ENCODE measurements at places on chromosomes 13 and 19.

GRCh38 chr19:32254509-32254890, 90.9 kb upstream of the ZNF507 start:
- no peak for DNase-seq

- no peak for DNase-seq
These were observed 1.8 kb downstream of the MBD3 start for GRCh38 chr19:1590641-1591397.

DNA sequence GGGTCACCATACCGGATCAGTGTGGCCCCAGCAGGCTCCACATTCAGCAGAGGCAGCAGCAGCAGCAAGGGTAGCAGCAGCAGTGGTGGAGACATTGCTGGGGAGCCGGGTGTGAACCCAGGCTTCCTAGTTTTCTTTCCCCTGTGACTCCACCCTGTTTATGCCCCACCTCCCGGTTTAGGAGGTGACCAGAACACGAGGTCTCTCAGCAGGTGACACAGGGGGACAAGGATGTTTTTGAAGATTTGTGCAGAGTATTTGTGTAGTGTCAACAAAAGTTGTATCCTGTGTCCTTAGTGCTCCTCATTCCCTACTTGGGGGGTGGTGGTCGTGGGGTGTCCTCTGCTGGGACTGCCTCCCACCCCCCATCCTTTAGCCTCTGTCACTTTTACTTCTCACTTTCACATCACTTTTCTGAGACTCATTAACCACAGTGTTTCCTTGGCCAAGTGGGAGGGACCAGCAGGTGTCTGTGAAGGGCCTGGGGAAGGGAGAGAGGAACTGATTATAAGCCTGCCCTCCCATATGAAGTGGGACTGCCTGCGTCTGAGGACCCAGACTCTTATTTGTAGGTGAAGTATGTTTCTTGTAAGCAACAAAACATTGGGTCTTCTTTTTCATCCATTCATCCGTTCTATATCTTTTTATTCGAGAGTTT, 15.6 kb upstream of the KCNC3 start:
- no peak for DNase-seq

DNA sequence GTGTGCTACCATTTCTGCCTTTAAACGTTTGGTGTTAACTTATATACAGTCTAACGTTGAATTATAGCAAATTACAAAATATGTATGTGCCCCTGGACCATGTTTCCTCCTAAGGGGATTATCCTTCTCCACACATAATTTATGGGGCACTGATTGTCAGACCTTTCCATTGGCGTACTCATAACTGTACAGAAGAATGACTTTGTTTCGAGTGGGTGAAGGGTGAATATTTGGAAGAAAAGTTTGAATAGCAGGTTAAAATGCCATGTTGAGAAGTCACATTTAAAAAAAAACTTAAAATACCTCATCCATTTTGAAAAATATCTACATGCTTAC, 58.8 kb downstream of the SLC10A2 start:
- no peak for DNase-seq

DNA sequence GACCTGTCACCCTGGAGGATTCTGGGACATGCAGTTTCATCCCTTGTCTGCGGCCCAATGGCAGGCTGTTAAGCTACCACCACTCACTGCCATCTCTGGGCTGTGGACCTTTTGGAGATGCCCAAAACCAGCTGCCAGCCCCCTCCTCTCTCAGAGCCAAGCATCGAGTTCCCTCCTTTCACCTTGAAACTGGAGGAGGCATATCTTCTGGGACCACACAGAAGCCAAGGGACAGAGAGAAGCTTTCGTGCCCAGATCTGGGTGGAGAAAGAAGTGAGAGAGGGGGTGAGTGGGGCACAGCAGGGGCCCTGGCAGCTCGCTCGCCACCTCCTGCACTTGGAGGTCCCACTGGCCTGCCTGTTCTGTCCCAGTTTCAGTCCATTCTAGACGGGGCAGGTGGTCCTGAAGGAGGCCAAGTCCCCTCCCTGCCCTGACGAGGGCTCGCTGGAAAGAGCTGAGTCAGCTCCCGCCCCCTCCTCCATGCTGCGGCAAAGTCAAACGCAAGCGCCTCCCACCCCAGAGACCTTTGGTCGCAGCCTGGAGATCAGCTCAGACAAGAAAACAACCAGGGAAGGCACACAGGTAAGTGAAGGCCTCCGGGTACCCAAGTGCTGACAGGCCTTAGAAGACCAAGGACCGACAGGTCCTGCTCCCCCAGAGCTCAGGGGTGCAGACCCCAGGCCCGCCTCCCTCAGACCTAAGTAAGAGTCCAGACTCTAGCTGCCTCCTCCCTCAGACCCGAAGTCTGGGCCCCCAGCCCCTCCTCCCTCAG, 3.8 kb downstream of the BCAT2 start:
- no peak for DNase-seq

DNA sequence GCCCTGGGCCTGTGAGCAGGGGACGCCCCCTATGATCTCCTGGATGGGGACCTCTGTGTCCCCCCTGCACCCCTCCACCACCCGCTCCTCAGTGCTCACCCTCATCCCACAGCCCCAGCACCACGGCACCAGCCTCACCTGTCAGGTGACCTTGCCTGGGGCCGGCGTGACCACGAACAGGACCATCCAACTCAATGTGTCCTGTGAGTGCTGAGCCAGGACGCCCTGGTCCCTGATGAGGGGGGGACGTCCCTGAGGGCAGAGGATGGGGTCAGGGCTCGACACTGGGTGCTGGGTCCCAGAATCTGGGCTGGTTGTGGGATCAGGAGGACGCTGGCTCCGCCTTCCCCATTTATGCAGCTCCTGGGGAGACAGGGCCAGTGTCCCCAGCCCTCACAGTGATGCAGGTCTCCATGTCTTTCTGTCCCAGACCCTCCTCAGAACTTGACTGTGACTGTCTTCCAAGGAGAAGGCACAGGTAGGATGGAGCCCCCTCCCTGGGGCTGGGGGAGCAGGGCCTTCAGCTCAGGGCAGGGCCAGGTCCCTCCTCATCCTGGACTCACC, 2.5 kb downstream of the SIGLEC7 start:
- DNase-seq: no peak

DNA sequence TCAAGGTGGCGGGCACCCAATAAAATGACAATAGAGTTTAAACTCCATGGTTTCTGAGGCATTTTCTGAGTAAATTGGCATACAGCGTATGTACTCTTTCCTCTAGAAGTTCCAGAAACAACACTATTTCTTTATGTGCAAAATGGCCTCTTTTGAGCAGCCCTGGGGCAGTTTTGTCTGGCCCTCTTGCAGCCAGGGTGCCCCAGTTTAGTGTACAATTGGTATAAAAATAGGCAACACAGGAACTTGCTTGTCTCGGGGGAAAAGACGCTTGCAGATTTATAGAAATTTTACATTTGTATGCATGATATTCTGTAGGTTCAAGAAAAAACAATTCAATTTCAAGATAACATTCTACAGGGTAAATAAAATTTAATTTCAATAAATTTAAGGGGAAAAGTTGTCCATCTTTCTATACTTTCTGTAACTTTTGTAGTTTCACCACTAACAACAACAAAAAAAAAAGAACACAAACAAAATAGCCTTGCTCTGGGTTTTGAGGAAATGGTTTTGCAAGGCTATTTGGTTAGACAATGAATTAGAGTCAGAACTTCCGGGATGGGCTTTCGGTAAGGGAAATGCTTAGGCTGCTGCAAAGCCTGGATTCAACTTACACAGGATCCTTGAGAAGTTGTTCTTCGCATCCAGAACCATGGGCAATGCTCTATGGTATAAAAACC, 45.3 kb downstream of the LRCH1 start:
- DNase-seq: no peak

- no peak for DNase-seq
These were observed 52.8 kb downstream of the COL4A2 start for GRCh38 chr13:110359840-110360301.

DNA sequence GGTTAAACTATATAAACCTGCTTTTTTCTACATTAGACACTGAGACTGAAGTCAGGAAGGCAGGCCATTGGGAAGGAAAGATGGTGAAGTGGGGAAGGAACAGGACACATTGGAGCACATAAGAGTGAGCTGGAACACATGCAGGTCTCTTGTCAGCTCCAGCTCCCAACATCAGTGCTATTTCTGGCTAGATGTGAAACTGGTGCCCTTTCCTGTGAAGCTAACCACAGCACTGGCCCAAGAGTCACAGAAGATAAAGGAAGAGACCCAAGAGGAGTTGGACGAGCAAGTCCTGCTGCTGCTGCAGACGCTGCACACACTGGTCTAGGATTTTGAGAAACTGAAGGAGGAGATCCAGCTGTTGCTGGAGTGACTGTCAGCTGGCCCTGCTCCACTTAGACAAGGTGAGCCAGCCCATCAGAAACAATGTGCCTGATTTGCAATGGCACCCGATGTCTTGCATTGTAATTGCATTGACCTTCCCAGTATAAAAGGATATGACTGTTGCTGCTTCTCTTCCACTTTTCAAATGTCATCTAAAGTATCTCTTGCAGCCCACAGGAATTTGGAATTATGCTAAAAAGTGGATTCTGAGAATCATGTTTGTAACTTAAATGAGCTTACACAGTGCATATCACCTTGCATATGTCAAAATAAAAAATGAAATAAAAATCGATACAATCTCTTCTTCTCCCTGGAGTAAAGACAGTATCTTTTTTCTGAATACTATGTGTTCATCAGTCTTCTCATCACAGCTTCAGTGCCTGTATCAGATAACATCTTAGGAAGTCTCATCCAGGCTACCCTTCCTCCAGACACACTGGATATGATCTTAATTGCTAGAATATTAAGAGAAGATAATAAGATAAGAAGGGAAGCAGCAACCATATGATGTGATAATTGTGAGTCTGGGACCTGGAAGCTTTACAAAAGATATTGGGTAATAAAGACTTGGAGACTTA, 230.7 kb upstream of the SPRY2 start:
- DNase-seq: no peak

DNA sequence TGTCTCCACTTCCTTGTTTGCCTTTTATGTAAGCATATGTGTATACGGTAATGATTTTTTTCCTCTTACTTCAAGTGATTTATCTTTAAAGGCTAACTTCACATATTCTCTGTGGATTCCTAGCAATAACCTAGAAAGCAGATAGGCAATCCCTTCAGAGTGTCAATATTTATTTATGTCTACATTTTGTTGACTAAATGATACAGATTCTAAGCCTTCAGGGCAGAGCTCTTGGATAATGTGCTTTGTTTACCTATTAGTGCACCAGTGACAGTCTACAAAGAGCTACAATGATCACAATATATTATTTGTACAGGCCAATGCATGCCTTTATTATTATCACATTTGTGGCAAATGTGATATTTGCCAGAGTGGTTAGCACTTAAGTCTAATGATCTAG, 406.2 kb downstream of the EFNB2 start:
- DNase-seq: no peak

DNA sequence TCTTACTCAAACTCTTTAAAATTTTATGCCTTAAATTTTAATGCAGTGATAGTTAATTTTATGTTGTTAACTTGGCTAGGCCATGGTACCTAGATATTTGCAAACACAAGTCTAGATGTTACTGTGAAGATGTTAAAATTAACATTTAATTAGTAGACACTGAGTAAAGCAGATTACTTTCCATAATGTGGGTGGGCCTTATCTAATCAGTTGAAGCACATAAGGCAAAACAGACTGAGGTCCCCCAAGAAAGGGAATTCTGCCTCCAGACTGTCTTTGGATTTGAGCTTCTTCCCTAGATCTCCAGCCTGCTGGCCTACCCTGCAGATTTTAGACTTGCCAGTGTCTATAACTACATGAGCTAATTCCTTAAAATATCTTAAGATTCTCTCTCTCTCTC, 294.0 kb downstream of the ENOX1 start:
- no peak for DNase-seq

DNA sequence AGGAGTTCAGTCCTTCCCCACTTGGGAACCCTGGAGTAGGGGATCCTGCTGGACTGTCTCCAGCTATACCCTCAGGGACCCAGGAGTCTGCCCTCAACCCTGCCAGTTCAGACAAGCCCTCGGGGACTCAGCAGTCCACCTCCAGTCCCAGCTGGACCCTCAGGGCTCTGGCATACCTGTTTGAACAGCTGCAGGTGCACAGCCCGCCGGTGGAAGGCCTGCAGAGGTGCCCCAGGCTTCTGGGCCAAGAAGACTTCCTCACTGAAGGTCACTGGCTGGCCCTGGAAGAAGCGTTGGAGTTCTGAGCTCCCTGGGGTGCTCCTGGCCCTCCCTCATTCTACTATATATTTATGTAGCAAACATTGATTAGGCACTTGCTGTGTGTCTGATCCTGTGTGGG, 8.6 kb downstream of the CRB3 start:
- DNase-seq: no peak

GRCh38 chr13:77219401-77219800, 107.5 kb downstream of the MYCBP2 start:
- DNase-seq: no peak

DNA sequence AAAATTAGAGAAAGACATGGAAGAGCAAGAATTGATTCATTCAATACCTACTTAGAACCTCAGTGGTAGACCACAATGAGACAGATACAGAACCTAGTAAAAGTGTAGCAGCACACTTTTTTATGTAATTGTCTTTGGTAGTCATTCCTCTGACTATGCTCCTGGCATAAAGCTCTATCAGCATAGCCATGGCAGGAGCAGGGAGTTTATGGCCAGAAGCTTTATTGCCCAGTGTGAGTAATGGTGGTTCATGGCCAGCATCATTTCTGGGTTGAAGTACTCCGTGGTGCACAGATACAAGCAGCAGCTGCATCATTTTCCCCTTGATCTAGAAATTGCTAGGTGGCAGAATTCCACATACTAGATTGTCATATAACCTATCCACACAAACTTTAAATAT, 352.6 kb downstream of the TBC1D4 start:
- DNase-seq: no peak

- DNase-seq: no peak
These were observed at the start of gene CDC34 for GRCh38 chr19:531753-532560. TSS of gene CDC34 (plus strand) at chr19:531760. CDS start at chr19:531932, 172 bp downstream.

DNA sequence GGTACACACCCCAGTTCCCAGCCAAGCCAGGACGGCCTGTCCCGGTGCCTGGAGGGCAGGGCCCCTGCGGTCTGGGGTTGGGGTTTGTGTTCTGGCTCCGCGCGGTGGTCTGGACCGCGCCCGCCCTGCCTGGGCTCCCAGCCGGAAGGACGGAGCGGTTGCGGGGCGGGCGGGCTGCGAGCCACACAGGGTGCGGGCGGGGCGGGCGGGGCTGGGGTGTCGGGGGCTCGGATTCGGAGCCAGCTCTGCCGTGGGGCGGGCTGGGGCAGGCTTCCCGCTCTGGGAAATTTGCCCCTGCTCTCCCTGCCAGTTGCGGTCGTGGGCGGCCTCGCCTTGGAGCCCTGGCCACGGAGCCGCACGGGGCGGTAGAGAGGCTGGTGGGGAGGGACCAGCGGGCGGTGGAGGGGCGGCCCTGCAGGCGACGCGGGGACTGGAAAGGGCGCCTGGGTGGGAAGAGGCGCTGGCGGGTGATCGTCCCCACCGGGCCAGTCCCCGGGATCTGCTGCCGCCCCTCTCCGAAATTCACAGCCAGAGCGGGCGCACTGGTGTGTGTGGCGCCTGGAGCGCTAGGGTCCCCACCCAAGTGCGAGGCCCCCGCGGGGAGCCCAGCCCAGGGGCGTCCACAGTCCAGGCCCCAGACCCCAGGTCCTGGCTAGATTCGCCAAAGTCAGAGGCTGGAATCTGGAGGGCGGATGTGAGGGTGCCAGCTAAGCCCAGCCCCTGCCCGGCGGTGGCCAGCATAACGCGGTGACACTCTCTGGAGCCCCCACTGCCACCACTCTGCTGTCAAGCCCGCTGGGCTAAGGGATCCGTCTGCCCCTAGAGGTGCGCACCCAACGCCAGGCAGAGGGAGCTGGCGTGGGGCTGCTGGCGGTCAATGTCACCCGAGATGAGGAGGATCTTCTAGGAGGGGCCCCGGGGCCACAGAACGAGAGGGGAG, 11.0 kb upstream of the ZNF492 start:
- no peak for DNase-seq

All from COLO829 (cell line).